ENCODE measurements at places on chromosomes 6 and 20.

GRCh38 chr20:7775072-7775471 is 165.2 kb downstream of the HAO1 start:
- DNase-seq = no peak

GRCh38 chr6:156687789-156688619 is 89.2 kb upstream of the ARID1B start:
- DNase-seq = no peak

GRCh38 chr6:44667668-44668390 is 280.3 kb downstream of the CDC5L start:
- DNase-seq = peak; percentile 28

- no peak for DNase-seq
Observed at GRCh38 chr20:23178806-23179205, 92.7 kb upstream of the CD93 start.

DNA sequence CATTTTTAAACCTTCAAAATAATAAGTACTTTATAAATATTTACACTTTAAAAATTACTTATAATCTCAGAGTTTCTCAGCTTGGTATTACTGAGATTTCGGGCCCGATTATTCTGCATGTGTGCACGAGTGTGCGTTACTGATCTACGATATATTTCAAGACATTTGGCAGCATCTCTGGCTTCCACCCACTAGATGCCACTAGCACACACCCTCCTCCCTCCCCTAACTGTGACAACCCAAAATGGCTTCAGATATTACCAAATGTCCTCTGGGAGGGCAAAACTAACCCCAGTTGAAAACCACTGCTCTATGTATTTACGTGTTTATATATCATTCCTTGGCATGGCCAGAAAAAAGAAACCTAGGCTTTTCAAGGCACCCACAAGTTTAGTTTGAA is 95.9 kb downstream of the FYN start:
- no peak for DNase-seq

- no peak for DNase-seq
Observed at GRCh38 chr6:39035681-39036080, 12.9 kb upstream of the GLP1R start.

DNA sequence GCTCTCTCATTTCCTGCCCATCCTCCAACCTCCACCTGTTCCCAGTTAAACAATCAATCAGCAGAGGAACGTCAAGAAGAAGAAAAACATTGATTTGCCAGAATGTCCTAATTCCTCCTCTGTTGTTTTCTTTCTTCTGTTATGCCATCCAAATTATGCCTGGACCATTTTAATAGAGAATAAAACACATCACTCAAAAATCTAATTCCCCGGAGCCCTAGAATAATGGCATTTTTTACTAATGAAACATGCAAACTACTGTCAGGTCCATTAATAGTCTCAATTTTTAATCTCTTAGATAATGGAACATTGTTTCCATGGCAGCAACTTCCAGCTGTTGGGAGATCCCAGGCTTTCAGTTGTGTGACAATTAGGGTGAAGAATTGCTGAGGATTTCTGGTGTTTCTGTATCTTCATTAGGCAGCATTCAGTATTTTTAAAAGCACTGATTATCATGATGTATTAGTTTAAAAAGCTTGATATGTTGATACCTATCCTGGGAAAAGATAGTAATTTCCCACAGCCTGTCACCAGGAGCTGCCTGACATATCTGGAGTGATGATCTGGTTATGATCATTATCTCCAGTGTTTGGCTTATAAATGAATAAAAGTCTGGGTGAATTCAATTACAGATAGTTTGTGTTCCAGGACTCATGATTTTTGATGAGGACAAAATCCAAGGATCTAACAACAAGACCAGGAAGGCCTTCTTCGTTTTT is 209.8 kb downstream of the TPBG start:
- DNase-seq = no peak

DNA sequence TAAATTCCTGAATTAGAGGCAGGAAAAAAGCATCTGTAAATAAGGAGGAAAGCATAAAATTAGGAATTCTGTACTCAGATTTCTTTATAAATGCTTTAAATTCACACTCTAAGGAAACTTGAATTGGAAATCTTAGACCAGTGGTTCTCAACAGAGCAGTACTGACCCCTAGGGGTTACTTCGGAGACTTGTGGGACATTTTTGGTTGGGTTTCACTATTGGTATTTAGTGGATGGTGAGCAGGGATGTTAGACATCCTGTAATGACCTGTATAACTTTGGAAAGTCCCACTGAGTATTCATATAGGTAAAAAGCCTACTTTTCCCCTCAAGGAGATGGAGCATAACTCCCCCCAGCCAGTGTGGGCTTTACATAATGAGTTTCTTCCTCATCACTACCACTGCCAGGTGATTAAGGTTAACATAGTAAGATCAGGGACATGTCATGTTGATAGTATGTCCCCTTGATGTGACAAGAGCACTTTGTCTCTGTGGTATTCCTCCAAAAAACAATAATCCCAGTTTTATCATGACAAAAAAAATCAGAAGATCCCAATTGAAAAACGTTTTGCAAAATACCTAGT is 31.0 kb downstream of the GLO1 start:
- peak; percentile 24 for DNase-seq

DNA sequence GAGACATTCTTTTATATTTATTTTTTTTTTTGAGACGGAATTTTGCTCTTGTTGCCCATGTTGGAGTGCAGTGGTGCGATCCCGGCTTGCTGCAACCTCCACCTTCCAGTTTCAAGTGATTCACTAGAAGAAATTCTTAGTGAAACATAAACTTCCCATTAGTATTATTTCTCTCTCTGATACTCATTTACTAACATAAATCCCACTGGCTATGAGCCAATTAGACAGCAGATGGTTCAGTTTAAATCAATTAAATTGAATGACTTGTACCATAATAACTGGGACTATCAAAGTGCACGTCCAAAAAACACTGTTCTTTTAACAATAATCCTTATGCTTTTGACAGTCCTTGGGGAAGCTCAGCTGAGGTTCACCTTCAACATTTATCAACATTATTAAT is 111.2 kb upstream of the PTCHD4 start:
- DNase-seq = no peak

All from activated gamma-delta T cell treated with Interleukin-2 at 50 U/mL for 16 hours (primary cell).